ENCODE measurements at places on chromosomes 6 and 20.
A peak's percentile ranks its signal among the peaks of the same experiment; 100 is the strongest.

- DNase-seq: no peak
Observed at GRCh38 chr6:118467181-118467580, 80.9 kb upstream of the PLN start.

- DNase-seq: no peak
Observed at GRCh38 chr6:7630792-7631191, 40.8 kb downstream of the SNRNP48 start.

- DNase-seq: peak; percentile 14
Observed at GRCh38 chr6:107488875-107489635, 862 bp upstream of the SOBP start.

DNA sequence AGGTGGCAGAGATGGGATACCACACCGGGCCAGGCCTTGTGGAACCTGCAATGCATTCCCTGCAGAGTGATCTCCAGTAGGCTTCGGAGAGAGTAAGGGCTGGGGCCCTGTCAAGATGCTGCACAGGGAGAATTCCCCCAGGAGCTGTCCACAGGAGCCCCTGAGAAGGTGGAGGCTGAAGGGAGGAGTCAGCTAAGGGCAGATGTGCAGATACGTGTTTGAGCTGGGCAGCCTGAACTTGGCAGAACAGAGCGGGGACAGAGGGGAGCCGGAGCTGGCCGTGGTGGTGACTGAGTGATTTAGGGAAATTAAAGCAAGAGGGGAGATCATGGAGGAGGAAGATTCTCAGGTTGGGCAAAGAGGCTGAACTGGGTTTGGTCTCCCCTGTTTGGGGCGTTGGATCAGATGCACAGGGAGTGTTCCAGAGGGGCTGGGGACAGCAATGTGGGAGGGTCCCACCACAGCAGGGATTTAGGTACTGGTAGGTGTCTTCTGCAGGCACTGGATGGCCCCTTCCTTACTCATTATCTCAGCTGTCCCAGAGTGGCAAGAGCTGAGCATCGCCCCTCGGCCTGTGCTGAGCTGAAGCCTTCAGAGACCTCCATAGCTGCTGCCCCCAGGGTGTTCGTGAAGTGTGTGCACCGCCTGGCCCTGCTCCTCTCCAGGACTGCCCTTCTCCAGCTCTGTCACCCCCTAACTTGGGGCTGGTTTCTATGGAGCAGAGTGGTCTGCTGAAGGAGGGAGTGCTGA is 3.8 kb upstream of the NCR2 start:
- DNase-seq: no peak

DNA sequence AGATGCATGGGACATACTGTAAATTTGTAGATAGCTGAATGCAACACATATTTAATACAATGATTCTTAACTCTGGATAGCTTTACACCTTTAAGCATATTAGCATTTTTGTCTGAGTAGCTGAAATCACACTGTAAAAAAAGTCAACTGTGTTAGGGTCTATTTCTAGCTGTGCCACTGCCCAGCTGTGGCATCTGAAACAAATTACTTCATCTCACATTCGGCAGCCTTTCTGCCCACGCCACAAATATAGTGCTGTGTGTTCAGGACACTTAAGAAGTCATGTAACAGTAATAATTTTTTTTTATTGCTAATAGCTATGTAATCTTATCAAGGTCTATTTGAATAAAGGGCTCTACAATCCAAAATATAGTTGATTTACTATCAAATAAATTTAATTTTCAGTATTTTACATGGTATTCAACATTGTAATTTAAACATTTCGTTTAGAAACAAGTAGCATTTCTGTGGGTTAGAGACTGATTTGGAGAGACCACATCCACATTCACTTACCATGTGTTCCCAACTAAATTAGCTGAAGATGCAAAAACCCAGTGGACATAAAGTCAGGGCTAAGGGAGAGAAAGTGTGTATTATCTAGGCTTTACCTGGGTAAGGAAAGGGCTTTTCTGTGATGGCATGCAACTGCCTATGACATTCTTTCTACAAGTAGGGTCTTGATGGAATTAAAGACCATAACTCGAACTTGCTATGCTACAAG is 276.7 kb downstream of the PLCB1 start:
- no peak for DNase-seq

GRCh38 chr6:45540375-45540920 is 162.7 kb upstream of the SUPT3H start:
- no peak for DNase-seq

GRCh38 chr6:150755042-150755441 is 110.5 kb upstream of the MTHFD1L start:
- DNase-seq: no peak

- DNase-seq: peak; percentile 51
Observed at GRCh38 chr6:167056370-167056769, 57.2 kb downstream of the CEP43 start.

DNA sequence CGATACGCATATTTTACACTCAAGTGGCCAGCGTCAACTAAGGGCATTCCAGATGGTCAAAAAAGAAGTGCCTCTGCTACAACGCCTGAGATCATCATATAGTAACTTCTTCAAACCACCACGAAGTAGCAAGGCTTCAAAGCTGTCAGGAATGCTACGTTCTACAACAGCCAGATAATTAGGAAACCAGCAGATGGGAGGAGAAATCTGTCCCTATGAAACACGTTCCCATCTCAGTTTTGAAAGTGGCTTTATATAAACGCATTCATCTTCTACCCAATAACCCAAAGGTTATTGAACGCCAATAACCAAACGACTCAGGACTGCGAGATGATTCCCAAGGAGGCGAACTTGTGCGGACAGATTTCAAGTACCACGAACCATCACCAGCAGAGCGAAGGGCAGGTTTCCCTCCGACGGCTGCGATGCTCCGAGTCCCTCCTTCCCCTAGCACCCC is 1.2 kb downstream of the ABHD12 start:
- no peak for DNase-seq

GRCh38 chr20:46900086-46900485 is 5.4 kb downstream of the EYA2 start:
- no peak for DNase-seq

DNA sequence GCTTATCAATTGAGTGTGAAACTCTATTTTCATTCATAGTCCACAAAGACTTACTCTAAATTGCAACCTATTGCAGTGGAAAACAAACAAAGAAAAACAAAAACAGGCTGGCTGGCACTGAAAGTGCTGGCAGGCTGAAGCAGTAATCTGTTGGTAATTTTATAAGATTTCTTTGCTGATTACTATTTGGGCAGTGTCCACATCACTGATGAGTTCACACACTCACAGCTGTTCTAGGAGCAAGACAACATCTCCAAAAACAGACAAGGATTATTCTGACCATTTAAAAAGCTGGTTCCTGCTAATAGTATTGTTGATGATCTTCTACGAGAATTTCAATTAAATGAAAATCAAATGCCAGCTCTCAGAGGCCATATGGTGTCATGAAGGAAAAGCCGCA is 26.9 kb downstream of the MARCKS start:
- DNase-seq: no peak

DNA sequence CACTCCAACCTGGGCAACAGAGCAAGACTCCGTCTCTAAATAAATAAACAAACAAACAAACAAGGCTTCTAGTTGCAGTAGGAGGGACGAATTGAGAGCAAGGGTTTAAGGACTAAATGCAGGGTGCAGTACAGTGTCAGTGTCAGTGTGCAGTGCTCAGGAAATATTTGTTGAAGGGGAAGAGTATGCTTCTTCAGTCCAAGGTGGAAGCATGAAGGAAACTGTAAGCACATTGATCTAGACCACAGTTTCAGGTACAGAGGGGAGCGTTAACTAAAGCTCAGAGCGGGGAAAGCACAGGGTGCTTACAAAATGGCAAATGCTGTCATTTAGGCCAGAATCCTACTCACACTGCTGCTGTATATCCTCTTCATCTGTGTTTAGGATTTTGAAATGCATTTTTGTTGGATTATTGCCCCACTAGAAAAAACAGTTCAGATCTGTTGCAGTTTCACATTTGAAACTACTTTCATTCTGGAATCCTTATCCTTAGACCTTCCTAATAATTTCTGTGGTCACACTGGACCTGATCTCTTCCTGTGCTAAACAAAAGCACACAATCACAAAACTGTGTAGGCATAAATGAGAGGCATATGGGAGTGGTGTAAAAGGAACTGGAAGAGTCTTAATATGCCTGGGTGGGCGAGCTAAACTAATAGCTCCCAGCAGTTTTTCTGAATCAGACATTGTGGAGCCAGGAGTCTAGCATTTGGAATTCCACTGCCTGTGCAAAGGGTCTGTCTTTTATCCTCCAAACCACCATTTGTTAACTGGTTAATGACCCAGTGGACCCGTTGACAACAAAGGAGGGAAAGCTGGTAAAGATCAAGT is 41.4 kb downstream of the CBFA2T2 start:
- no peak for DNase-seq

GRCh38 chr20:37223053-37223452 is 38.6 kb downstream of the GHRH start:
- no peak for DNase-seq

- no peak for DNase-seq
Observed at GRCh38 chr6:31978831-31979230, 3.0 kb upstream of the C4A start.

DNA sequence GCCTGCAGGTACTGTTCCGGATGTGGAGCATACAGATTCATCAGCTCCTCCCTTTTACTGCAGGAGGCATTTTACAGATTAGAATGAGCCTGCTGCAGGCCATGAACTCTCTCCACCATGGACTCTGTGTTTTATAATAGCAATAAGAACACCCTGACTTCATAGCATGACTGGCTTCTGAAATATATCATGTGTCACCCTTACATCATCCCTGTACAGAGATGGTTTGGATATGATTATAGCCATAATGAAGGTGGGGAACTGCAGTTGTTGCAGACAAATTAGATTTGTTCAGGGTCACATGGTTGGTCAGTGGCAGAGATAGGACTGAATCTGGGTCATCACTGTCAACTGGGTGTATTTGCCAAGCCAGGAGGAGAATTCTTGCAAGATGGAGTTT is 100.7 kb downstream of the FOXO3 start:
- DNase-seq: no peak

GRCh38 chr20:16929756-16930155 is 181.6 kb downstream of the OTOR start:
- DNase-seq: no peak

DNA sequence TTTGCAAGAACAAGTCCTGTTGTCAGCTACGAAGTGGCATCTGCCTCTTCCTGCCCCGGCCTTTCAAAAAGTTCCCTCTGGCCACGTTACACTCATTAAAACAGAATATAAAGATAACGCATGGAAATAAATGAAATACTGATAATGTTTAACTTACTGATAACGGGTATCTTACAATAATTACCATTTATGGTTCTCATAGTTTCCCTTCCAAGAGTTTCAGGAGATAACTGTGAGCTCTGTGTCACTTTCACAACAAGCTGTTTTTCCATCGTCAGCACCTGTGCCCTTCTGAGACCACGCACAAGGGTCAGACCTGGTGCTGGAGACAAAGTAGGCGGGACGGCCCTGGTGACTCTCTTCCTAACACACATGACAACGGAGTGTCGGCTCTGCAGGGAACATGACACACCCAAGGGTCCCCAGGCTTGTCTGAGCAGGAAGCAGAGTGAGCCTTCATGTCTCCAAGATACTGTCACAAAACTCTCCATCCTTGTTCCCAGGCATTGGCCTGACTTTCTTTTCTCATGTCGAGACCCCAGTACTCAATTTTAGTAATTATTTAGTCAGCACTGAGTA is 86.2 kb upstream of the THBS2 start:
- DNase-seq: no peak

GRCh38 chr6:108650325-108650724 is 89.6 kb downstream of the FOXO3 start:
- no peak for DNase-seq

GRCh38 chr20:10954137-10954840 is 280.5 kb upstream of the JAG1 start:
- DNase-seq: no peak

DNA sequence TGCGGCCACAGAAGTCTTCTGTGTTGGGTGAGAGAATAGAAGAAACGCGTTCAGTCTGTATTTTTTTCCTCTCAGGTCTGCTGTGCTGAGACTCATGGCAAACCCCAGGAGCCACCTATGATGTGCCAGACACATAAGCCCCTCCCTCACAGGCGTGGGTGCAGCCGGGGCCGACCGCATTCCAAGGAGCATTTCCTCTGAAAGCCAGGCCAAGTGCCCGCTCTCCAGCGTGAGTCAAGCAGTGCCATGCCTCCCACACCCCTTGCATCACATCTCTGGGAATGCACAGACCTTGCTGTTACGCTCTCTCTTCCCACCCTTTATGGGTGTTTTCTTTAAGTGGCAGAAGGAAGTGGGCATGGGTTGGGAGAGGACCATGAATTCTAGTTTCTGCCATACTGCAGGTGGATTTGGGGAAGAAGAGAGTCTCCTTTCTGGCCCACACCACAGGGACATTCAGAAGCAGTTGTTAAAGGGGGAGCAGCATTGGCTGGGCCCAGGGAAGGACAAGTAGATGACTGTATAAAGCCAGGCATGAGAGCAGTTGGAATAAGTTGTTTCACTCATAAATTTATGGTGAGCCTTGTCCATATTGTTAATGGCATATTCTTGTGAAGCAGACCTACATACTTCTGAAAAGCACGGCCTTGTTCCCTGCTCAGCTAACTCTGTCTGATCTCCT is 37.1 kb upstream of the TFAP2A start:
- no peak for DNase-seq

DNA sequence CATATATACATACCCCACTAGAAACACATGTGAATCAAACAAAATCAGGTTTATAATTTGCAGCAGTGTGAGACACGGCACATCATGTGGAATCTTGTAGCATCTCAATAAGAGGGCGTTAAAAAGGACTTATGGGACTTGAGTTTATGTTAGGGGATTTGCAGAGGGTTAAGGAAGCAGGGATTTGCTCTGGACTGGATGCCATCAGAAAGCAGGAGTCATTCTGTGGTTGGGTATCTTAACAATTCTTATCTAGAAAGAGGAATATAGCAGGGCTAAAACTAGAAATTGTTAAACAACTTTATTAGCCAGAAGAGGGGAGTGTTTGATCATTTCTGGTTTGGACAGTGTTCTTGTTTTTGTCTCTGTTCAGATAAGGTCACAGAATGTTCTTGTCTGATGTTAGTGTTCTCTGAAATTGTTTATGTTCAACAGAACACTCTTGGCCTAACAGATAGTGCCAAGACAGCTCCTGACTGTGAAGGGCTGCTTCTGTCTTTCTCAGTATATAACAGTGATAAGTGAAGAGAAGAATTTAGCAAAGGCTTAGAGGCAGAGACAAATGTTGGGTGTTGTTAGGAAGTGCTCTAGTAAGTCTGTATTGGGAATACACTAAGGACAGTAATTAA is 39.2 kb downstream of the LIN28B start:
- DNase-seq: no peak

- no peak for DNase-seq
Observed at GRCh38 chr6:98944598-98945081, 3.1 kb downstream of the FBXL4 start.

GRCh38 chr20:4812641-4813075 is 90.9 kb downstream of the PRND start:
- no peak for DNase-seq

GRCh38 chr6:143575440-143575839 is 63.9 kb upstream of the FUCA2 start:
- peak; percentile 42 for DNase-seq

DNA sequence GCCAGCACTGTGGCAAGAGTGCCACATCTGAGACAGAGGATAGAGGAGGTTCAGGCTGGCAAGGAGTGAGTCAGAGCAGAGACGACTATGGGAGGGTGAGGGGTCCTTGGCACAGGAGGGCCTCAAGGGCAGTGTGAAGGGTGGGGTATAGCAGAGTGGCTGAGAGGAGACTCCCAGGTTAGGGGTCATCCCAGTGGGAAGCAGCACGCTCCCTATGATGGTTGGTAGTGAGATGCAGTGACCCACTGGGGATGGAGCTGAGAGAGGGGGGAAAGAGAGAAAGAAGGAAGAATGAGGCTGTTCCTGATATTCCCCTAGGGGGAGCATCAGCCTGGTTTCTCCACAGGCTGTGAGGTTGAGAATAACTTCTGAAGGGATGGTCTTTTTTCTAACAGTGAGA is 97.3 kb downstream of the INSM1 start:
- no peak for DNase-seq
